ENCODE measurements at places on chromosomes 13 and 19. TPM values are rescaled to one million over a fixed set of nuclear protein-coding genes. Genes with fewer than 3 reads are reported as not detected.

The DNAAF3 gene
- 4.3 TPM for polyA plus RNA-seq

The ZNF541 gene
- 0.37 TPM for polyA plus RNA-seq

The CAPN12 gene
- polyA plus RNA-seq, result 2.4 TPM

The KATNAL1 gene
- polyA plus RNA-seq, result 16.3 TPM

The ACP5 gene
- 2.6 TPM for polyA plus RNA-seq

The ZNF560 gene
- polyA plus RNA-seq, result 0.34 TPM

The HMG20B gene
- 85.3 TPM for polyA plus RNA-seq

The LRRC63 gene
- 0.37 TPM for polyA plus RNA-seq

The ZNF534 gene
- polyA plus RNA-seq, result 0.64 TPM

The GRK1 gene
- polyA plus RNA-seq, result 1.5 TPM

The RFPL4A gene
- polyA plus RNA-seq, result not detected

The ZNF616 gene
- polyA plus RNA-seq, result 24.0 TPM

The ZNF253 gene
- polyA plus RNA-seq, result 43.0 TPM

The ERICH6B gene
- polyA plus RNA-seq, result 2.5 TPM

The GTPBP3 gene
- polyA plus RNA-seq, result 27.7 TPM

The WTIP gene
- 20.5 TPM for polyA plus RNA-seq

The AKT1S1 gene
- 29.9 TPM for polyA plus RNA-seq

The PABPC3 gene
- 0.81 TPM for polyA plus RNA-seq

The SULT2B1 gene
- 3.8 TPM for polyA plus RNA-seq

The SIGLEC6 gene
- 0.22 TPM for polyA plus RNA-seq

The IGFL2 gene
- polyA plus RNA-seq, result 1.3 TPM

The TEX101 gene
- polyA plus RNA-seq, result not detected

The TECR gene
- polyA plus RNA-seq, result 84.8 TPM

The MUC16 gene
- 0.09 TPM for polyA plus RNA-seq
